ENCODE measurements at places on chromosomes 7 and 10.

DNA sequence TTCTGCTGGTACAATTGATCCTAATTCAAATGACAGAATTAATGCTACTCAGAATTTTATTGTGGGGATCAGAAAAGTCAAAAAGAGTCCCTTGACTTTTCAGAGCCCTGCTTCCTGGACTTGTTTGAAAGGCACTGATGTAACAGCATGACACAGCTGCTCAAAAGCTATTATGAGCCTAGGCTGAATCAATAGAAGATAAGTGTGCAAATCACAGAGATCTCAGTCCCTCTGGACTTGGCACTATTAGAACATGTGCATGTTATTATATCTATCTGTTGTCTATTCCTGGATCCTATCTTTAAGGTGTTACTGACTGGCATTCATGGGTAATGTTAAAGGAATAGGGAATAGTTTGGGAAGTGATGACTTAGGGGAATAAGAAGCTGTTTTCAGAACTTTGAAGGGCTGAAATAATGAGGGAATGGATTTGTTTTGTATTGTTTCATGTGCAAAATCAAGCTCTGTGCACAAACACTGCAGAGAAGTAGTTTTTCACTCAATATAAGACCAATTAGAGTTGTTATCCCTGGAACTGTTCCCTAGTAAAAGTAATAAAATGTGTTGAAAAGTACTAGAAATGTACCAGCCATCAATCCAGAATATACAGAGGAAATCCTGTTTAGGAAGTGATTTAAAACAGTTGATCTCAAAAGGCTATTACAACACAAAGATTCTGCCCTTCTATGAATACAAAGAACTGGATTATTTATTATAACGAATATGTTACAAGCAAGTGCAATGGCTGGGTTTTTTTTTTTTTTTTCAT lies 814.9 kb upstream of the C7orf33 start:
- no peak for DNase-seq

DNA sequence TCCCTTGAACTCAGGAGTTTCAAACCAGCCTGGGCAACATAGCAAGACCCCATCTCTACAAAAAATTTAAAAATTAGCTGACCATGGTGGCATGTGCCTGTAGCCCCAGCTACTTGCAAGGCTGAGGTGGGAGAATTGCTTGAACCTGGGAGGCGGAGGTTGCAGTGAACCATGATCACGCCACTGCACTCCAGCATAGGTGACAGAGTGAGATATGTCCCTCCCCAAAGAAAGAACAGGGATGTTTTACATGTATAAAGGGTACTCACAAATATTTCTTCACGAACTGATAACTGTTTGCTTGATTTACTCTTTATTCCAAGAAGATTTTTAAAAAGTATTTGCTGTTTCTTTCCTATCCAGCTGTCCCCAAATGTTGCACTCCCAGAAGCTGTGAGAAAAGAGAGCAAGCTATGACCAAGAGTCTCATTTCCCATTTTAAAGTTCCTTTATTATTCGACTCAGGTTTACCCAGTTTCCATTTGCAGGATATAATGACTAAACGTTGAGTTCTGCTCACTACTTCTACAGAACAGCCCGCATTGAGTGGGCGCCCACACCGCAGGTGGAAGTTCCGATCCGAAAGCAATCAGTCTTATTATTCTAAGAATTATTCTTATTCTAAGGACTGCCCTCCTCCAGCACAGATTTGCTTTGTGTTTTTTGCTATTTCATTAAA lies 90.7 kb downstream of the APBB1IP start:
- DNase-seq = no peak

GRCh38 chr7:122652876-122653275 lies 46.0 kb downstream of the RNF133 start:
- DNase-seq = no peak

- no peak for DNase-seq
Observed at GRCh38 chr7:41837916-41838315, 135.0 kb upstream of the INHBA start.

- DNase-seq = no peak
Observed at GRCh38 chr10:75568450-75569130, 137.2 kb downstream of the LRMDA start.

- DNase-seq = no peak
Observed at GRCh38 chr7:32108651-32109050, 38.4 kb upstream of the PDE1C start.

DNA sequence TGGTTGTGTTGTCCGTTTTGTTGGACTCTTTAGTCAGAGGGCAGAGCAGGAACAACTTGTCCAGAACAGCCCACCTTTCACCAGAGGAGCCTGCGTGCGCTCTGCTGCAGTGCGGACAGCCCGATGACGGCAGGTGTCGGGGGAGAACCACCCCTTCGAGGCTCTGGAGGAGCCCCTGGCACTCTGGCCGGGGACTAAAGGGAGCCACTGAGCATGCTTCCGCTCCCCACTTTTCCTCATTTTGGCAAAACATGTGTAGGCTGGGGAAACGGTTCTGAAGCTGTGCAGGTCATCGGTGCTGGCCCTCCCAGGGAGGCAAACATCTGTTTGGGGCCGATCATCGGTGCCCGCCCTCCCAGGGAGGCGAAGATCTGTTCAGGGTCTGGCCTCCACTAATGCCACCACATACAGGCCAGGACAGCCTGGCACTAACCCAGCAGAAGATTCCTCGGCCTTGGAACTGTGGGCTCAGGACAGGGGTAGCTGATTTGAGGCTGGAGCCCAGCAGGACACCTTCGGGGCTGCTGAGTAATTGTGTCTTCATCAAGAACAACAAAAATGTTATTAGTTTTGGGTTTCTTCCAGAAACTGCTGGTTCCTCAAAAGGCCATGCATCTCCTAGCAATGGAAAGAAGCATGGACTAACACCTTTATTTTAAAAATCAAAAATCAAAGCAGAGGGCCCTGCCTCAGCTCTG lies 124.4 kb upstream of the TCERG1L start:
- DNase-seq = no peak

GRCh38 chr7:158061026-158061630 lies 526.5 kb downstream of the PTPRN2 start:
- no peak for DNase-seq

DNA sequence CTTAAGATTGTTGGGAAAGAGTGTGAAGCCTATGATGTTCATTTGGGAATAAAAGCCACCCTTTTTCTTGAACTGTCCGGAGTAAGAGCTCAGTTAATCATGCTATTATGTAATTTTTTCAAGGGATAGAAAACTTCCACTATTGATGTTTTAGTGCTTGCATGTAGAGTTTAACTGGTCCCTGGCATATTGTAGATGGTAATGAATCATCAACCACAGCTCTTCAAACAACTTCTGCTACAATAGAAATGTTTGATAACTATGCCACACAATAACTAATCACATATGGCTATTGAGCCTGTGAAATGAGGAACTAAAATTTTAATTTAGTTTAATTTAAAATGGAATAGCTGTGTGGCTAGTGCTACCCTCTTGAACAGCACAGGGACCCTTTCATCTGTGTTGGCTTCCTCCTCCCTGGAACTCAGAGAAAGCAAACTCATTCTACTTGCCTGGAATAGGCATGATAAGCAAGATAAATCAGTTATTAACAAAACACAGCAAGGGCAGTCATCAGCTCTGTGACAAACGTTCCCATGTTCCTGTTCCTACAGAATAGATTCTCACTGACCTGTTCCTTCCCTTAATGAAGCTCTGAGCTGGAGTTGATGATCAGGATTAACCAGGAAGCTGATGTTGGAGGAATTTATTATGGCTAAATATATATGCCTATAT lies 4.9 kb upstream of the SRI start:
- DNase-seq = no peak

GRCh38 chr7:104156842-104157277 lies 51.0 kb downstream of the ORC5 start:
- DNase-seq = peak; percentile 6

GRCh38 chr7:38282081-38282480 lies 8.6 kb upstream of the TARP start:
- no peak for DNase-seq

GRCh38 chr7:2520761-2521290 lies 1.3 kb downstream of the LFNG start:
- DNase-seq = no peak
